ENCODE measurements at places on chromosomes 7 and 10.

- no peak for DNase-seq
Observed at GRCh38 chr10:33240931-33241330, 93.5 kb downstream of the NRP1 start.

DNA sequence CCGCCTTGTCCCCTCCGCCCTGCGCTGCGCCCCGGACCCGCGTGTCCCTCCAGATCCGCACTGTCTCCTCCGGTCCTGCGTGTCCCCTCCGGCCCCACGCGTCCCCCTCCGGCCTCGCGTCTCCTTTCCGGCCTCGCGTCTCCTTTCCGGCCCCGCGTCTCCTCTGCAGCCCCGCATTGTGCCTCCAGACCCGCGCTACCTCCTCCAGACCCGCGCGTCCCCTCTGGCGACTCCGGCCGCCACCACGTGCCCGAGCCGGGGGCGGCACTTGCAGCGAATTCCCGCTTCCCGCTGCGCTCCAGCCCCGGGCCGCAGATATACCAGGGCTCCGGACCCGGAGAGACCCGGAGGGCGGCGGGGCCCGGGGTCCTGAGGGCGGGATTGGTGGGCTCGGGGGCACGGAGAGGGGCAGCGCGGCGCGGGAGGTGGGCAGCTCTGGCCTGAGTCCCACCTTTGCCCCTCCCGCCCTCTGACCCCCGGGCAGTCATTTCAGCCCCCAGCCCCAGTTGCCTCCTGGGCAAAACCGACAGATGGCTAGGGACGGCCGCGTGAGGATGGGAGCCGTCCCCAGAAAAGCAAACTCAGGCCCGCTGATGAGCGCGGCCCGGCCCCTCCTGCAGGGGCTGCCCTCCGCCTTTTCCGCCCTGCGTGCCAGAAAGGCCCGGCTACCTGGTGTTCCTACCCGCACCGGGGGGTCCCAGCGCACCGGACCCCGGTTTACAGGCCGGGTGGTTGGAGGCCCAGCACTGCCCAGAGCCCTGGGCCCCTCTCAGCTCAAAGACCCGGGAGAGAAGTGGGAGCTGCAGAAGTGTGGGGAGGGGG, 56.5 kb downstream of the RBM17 start:
- no peak for DNase-seq

GRCh38 chr7:36151921-36152755, 916 bp upstream of the EEPD1 start:
- DNase-seq: no peak

GRCh38 chr7:770741-771166, 43.7 kb upstream of the PRKAR1B start:
- DNase-seq: no peak

DNA sequence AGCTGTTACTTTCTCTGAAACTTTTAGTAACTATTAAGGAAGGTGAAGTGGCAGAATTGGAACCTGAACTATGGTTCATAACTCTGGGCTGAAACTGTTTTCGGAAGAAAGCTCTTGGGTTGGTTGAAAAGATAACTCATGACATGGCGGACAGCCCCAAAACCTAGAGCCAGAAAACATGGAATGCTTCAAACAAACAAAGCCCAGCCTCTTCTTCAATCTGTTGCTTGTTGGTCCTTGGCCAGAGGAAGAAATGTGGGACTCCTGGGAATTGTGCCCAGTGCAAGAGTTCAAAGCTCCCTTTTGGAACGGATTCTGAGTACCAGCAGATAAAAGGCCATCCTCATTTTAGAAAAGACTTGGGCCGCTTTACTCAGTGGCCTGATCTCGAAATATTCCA, 52.9 kb upstream of the CACNB2 start:
- DNase-seq: no peak

GRCh38 chr7:2173189-2173827, 59.4 kb downstream of the MAD1L1 start:
- no peak for DNase-seq

- DNase-seq: no peak
Observed at GRCh38 chr10:69089638-69090599, 2.0 kb downstream of the SRGN start.

DNA sequence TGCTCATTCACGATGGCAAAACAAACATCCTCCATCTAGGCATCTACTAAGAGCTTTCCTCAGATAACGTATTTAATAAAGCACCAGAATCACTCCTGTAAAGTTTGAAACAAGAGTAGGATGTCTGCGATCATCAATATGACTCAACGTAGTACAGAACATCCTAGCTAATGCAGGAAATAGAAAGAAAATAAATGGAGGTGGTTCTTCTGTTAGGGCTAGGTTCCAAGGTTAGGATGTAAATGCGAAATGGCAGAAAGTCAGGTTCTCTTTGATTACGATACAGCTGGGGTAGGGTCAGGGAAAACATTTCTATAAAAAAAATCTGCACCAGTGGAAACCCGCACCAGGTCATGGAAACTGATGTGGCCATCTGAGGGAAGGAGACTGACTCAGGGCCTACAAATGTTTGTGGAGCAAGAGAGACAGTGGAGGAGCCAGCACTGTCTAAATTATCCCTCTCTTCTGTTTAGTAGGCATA, 29.1 kb downstream of the CCDC6 start:
- DNase-seq: no peak

DNA sequence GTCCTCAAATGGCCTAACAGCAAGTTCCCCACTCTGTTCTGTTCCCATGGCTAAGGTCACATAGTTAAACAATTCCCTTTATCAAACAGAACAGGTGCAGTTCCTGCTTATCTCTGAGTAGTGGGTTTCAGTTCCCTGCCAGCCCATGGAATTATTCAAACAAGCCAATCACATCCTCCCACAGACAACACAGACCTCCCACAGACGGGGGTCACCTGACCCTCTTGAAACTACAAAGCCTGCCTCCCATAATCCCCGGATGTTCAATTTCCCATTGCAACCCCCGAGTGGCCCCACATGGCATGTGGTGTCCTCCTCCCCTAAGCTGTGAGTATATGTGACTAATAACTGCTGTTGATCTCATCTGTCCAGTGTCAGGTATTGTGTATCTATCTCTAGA, 64.1 kb downstream of the TMEM168 start:
- no peak for DNase-seq

DNA sequence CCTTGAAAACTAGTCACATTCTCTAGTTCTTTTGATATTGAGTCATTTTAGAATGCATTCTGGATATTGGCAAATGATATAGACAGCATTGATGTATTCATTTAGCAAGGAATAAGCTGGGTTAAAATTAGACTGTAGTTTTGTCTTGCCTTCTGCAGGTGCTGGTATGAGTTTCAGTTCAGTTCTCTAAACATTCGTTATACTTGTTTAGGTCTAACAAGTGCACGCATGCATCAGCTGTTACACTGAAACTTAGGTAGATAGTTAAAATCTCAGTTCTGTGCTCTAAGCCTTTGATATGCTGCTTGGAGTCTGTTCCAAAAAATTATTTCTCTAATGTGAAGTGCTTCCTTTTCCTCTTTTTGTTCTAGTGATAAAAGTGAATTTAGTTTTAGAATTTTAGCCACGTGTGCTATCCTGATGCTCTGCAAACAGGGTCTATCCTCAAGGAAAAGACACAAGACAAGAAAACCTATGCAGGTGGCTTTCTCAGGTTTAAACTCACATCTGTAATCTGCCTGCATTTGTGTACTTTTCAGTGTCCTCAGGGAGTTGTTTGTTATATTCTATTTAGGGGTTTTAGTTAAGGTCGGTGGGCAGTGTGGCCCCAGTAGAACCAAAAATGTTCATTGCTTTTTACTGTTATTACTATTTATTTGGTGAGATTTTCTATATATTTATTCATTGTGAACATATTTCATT, 409.0 kb downstream of the CDC14C start:
- no peak for DNase-seq

DNA sequence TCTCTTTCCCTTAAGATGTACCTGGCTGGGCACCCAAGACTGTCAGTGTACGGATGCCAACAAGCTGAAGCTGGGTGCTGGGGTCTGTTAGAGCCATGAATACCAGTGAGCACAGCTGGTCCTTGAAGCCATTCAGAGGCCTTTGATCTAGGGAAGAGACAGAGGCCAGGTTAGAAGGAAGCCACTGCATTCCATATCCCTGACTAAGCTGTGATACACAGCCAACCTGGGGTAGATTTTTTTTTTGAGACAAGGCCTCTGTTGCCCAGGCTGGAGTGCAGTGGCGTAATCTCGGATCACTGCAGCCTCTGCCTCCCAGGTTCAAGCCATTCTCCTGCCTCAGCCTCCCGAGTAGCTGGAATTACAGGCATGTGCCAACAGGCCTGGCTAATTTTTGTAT, 20.8 kb downstream of the ZDHHC16 start:
- DNase-seq: no peak

DNA sequence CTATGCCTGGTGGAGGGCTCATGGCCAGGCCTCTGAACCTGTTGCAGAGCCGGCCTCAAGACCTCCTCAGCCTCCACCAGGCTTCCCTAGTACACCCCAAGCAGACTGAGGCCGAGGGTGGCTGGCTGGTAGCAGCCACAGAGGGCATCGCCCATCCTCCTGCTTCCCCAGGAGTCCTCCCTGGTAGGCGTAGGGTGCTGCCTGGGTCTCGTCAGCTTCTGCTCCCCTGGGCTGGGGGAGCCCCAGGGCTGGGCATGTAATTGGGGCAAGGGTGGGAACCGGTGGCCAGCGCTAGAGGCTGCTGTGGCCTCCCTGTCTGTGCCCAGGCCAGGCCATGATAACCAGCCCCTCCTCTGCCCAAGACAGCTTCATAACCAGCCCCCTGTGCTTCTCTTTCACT, 32.6 kb downstream of the TBATA start:
- no peak for DNase-seq

DNA sequence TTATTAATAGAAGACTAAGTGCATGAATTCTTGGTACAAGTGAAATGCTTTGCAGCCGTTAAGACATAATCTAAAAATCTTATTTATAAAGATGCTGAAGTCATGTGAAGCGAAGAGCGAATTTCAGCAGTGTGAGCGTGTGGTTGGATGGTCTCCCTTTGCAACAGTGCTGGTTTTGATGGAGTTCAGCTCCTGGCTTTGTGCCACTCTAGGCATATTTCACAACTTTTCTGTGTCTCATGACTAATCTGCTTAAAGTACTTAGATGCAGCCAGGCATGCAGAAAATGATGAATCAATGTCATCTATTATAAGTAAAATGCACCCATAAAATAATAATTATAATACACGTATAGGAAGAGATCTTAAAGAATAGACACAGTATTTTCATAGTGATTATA, 107.2 kb upstream of the TCERG1L start:
- no peak for DNase-seq

GRCh38 chr7:27105301-27106031, 3.0 kb upstream of the HOXA2 start:
- DNase-seq: no peak

GRCh38 chr10:77310288-77310840, 327.2 kb downstream of the KCNMA1 start:
- no peak for DNase-seq

GRCh38 chr10:58996063-58996462, 180.4 kb upstream of the PHYHIPL start:
- no peak for DNase-seq

DNA sequence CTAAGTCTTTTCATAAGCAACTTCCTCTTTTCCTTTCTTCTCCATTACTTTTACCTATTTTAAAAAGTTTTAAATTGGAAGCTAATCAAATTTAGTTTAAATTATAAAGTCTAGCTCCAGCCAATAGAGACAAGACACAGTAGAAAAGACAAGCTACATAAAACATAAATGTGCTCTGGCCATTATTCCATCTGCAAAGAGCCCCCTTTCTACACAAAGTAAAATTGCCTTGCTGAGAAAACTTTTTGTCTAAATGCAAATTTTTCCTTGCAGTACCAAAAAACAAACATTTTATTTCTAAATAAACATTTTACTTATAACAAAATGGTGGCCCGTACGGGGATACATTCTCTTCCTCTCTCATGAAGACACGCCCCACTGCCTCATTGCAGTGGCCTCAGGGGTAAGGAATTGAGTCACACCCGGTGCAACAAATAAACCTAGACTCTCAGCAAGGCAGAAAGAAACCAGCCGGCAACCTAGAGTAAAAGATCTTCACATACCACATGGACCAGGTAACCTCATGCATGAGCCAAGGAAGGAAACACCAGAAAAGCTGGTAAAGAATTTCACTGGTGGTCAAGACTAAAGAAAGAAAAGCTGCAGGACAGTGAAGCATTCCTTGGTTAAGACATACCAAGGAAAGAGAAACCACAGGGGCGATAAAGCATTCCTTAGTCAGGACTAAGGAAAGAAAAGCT, 71.6 kb upstream of the ZNF746 start:
- no peak for DNase-seq

- DNase-seq: no peak
Observed at GRCh38 chr10:129174232-129175014, 292.6 kb upstream of the MGMT start.

Measured in sciatic nerve (tissue), 2 donors.